ENCODE measurements at places on chromosomes 5 and 9.

- no peak for DNase-seq
Observed at GRCh38 chr5:91175708-91176107, 207.4 kb downstream of the ARRDC3 start.

DNA sequence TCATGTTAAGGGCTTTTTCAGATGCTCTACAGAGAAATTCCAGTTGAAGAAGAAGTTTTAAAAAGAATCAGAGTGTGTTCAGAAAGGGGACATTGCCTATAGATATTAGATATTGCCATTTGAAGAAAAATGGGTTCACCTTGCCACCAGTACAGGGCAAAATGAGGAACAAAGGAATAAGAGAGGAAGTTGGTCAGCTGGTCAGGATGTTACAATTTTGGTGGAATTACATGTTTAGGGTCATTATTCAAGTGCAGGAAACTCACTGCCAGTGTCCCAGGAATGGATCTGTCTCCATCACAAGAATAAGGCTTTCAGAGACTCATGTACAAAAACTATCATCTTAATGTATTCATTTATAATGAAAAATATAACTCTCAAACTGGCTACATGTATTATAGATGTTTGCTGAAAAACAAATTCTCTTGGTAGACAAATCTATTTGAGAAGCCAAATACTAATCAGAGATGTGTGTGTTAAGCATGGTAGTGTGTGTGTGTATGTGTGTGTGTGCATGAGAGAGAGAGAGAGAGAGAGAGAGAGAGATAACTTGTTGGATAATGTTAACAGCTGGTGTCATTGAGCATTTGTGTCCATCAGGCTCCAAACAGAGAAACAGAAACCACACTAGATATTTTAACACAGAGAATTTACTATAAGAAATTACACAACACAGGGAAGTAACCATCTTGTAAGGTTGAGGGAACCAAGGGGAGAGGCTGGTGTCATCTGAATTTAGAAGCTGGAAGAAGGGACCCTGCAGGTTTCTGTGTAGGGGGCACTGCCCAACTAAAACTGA lies 5.0 kb upstream of the C1QTNF3 start:
- no peak for DNase-seq

DNA sequence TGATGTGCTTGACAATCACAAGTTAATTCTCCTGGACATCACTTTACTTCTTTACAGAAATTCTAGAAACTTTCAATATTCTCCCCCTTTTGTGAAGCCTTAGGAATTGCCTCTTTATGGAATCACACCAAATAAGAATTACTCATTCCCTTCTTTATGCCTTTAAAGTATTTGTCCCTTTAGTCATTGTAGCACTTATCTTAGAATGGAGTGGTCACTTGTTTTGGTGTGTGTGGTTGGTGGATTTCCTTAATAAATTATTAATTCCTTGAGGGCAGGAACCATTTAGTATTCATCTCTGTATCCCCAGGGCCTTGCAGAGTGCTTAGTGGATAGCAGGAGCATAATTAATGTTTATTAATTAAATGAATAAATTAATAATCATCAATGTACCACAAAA lies 307.0 kb downstream of the ARRDC3 start:
- no peak for DNase-seq

DNA sequence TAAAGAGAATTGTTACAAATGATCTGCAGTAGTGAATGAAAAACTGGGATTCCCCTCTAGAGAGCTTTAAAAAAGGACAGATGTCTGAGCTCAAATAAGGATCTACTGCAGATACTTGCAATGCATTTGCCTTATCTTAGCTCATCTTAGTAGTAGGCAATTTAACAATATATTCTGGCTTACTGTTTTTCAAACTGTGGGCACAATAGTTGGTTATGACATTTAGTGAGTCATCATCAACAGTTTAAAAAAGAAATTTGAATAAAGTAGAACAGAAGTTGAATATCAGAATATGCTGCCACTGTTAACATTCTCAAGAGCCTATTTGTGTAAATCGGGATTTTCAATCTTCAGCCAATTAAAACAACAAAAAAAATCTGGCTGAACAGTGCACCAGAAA lies 6.7 kb upstream of the CAST start:
- peak; percentile 38 for DNase-seq

- peak; percentile 8 for DNase-seq
Observed at GRCh38 chr9:132412089-132412488, 2.1 kb downstream of the CFAP77 start.

DNA sequence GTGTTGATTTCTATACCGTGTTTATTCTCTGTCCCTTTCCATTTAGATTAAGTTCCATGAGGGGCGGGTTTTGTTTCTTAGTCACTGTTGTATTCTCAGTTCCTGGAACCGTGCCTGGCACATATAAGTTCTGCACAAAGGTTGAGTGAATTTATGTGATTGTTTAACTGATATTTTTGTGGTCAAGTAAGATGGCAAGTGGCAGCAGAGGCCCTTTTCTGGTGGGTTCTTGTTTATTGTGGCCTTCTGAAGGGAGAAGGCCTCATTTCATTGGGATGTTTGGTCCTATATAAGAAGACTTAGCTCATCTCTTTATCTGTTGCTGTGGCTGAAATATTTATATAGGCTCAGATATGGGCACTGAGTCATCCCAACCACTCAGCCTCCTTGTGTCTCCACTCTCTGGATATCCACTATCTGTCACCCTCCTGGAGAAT lies 262.5 kb downstream of the PSAT1 start:
- peak; percentile 73 for DNase-seq

All from fibroblast of lung (primary cell).